ENCODE measurements at places on chromosomes 4 and X.

- H3K4me1 ChIP-seq, result peaks cover 6% of the 10 kb centered on the region
- H3K27me3 ChIP-seq, result peaks cover 14% of the 10 kb centered on the region
- peaks cover 5% of the 10 kb centered on the region for H3K36me3 ChIP-seq
- no peak for DNase-seq
Observed at GRCh38 chr4:1055721-1056590, 44.5 kb downstream of the FGFRL1 start.

DNA sequence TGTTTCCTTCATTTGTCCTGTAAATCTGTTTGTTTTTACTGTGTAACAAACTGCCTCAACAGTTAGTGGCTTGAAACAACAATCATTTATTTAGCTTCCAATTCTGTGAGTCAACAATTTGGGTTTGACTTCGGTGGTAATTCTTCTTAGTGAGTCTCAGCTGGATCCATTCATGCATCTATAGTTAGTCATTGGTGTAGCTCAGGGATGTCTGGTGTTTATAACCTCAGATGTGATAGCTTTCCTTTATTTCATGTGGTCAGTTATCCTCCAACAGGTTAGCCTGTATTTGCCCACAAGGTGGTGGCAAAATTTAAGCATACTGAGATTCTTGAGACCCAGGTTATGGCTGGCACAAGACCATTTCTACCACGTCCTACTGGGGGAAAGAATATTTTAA is 1267.2 kb downstream of the RAPGEF2 start:
- H3K4me3 ChIP-seq, result no peak overlapping the region
- no peak overlapping the region for H3K27ac ChIP-seq
- H3K27me3 ChIP-seq, result no peaks in the 10 kb centered on the region
- peaks cover 2% of the 10 kb centered on the region for H3K4me1 ChIP-seq
- H3K36me3 ChIP-seq, result no peaks in the 10 kb centered on the region

DNA sequence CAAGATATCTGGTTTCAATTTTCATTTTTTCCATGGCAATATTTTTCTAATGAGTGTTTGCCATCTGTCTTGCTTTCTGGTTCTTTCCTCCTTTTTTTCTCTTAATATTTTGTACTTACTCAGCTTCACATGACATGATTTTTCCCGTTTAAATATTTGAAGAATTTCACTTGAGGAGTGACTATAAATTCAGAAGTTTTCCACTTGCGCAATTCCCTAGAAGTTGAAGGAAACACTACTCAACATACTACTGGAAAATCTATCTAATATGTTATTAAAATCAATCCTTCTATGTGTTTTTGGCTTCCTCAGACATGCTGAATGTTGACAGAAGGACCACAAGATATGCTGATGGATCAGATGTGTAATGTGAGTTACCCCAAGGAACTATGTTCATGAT is 36.8 kb upstream of the BANK1 start:
- H3K27me3 ChIP-seq, result no peaks in the 10 kb centered on the region
- no peak for DNase-seq
- no peaks in the 10 kb centered on the region for H3K36me3 ChIP-seq
- H3K4me3 ChIP-seq, result no peak overlapping the region

DNA sequence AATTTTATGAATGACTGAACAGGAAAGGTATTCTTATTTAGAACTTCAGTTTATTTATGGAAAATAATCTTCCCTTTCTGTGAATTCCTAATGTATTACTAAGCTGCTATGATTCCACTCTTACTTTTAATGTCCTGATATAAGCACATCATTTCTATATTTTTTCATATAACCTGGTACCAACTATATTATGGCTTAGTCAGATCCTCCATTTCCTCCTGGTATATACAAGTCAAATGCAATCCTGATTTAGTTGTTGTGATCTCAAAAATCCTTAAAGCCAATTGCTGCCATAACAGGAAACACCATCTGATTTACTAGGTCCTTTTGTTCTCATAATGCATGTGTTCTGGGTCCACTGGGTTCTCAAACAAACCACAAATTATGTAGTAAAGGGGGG is 26.8 kb downstream of the TRMT2B start:
- DNase-seq, result no peak
- H3K36me3 ChIP-seq, result peaks cover 19% of the 10 kb centered on the region
- no peaks in the 10 kb centered on the region for H3K4me1 ChIP-seq
- no peak overlapping the region for H3K4me3 ChIP-seq
- H3K27ac ChIP-seq, result no peak overlapping the region
- H3K27me3 ChIP-seq, result peaks cover 1% of the 10 kb centered on the region

DNA sequence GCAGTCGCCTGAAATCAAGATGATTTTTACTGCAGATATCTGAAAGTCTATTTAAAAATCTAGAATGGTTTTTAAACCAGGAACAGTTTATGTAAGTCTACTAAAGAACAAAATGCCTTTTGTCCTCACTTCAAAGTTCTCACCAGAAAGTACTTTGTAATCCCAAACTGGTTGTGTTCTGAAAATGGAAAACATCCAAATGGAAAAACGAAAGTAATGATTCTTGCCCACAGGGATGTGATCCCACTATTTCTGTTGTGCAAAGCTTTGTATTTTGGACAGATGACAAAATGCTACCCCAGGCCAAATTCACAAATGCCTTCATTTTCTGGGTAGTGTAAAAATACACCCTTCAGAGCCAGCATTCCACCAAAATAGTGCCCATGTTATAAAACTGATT is 265.5 kb upstream of the FTHL17 start:
- DNase-seq, result no peak
- no peaks in the 10 kb centered on the region for H3K27me3 ChIP-seq
- no peak overlapping the region for H3K27ac ChIP-seq

- H3K27me3 ChIP-seq, result no peaks in the 10 kb centered on the region
- no peak overlapping the region for H3K4me3 ChIP-seq
- H3K27ac ChIP-seq, result no peak overlapping the region
- H3K4me1 ChIP-seq, result no peaks in the 10 kb centered on the region
- H3K36me3 ChIP-seq, result no peaks in the 10 kb centered on the region
- DNase-seq, result no peak
Observed at GRCh38 chr4:166144607-166145006, 271.6 kb downstream of the TLL1 start.

DNA sequence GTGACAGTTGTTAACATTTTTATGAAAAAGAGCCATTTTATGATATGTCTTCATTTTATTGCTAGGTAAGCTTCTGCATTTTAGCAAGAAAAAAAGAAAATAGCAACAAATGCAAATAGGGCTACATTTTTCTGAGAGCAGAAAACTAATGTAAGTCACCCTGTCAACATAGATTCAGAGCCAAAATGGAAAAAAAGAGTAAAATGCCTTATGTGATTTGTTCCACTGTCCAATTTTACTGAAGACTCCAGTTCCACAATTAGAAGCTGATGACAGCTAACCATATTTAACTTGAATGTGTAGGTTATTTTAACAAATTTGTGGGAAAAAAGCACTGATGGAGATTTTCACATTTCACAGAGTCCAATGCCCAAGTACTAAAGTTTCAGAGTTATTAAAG is 772.3 kb downstream of the FAT4 start:
- no peak for DNase-seq
- no peak overlapping the region for H3K4me3 ChIP-seq
- H3K4me1 ChIP-seq, result no peaks in the 10 kb centered on the region
- H3K27ac ChIP-seq, result no peak overlapping the region
- no peaks in the 10 kb centered on the region for H3K27me3 ChIP-seq
- H3K36me3 ChIP-seq, result no peaks in the 10 kb centered on the region

GRCh38 chr4:62366939-62367338 is 1166.8 kb downstream of the ADGRL3 start:
- no peak for DNase-seq
- H3K36me3 ChIP-seq, result no peaks in the 10 kb centered on the region
- no peak overlapping the region for H3K27ac ChIP-seq
- H3K27me3 ChIP-seq, result peaks cover 2% of the 10 kb centered on the region

GRCh38 chrX:40440866-40441265 is 139.9 kb upstream of the ATP6AP2 start:
- no peak overlapping the region for H3K4me3 ChIP-seq
- no peaks in the 10 kb centered on the region for H3K27me3 ChIP-seq
- no peaks in the 10 kb centered on the region for H3K36me3 ChIP-seq
- no peak overlapping the region for H3K27ac ChIP-seq
- DNase-seq, result no peak

- H3K27me3 ChIP-seq, result peaks cover 7% of the 10 kb centered on the region
- H3K4me3 ChIP-seq, result no peak overlapping the region
- no peak overlapping the region for H3K27ac ChIP-seq
Observed at GRCh38 chrX:129634541-129634940, 20.2 kb downstream of the APLN start.

DNA sequence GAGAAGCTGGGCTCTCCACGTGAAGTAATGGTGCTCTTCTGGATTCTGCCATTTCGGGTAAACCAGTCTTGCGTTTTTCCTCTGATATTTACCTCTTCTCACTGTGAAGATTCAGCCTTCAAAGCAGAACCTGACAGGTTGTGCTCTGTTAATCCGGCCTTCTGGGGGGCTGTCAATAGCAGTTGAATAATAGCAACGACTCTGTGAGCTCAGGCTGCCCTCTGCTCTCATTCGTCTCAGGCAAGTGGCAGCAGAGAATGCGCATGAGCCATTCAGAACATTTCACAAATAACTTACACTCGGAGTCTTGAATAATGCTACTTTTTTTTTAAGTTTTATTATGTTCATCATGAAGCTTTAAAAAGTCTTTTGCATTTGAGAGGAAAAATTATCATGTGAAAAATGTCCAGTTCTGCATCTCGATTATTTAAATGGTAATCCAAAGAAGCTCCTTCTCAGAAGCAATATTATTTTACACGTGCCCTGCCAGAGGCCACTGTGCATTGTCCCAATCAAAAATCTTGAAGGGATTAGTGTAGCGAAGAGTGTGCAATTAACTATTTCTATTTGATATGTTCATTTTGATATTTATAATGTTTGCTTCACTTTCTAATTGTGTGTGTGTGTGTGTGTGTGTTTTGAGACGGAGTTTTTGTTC is 354.2 kb upstream of the FAT1 start:
- H3K36me3 ChIP-seq, result no peaks in the 10 kb centered on the region
- no peak overlapping the region for H3K27ac ChIP-seq

GRCh38 chrX:46456125-46456922 is 88.9 kb downstream of the ZNF674 start:
- H3K4me1 ChIP-seq, result peaks cover 15% of the 10 kb centered on the region
- peak; percentile 19 for DNase-seq
- peak overlapping the region; percentile 98 for H3K27ac ChIP-seq
- H3K4me3 ChIP-seq, result peak overlapping the region; percentile 44
- no peaks in the 10 kb centered on the region for H3K27me3 ChIP-seq

- H3K27me3 ChIP-seq, result no peaks in the 10 kb centered on the region
- no peak overlapping the region for H3K4me3 ChIP-seq
- DNase-seq, result no peak
- H3K4me1 ChIP-seq, result peaks cover 3% of the 10 kb centered on the region
- H3K36me3 ChIP-seq, result peaks cover 43% of the 10 kb centered on the region
- H3K27ac ChIP-seq, result no peak overlapping the region
Observed at GRCh38 chr4:121675715-121676114, 21.1 kb downstream of the ANXA5 start.

GRCh38 chr4:41256740-41257256 is at the start of gene UCHL1:
UCHL1 (plus strand) TSS chr4:41256928; CDS start chr4:41256977, 49 bp downstream.
- H3K36me3 ChIP-seq, result peaks cover 23% of the 10 kb centered on the region
- peak within 1 kb of the TSS; percentile 91 for H3K27ac ChIP-seq
- H3K4me1 ChIP-seq, result peaks cover 20% of the 10 kb centered on the region
- H3K27me3 ChIP-seq, result peaks cover 2% of the 10 kb centered on the region

- no peak overlapping the region for H3K27ac ChIP-seq
- DNase-seq, result no peak
- no peaks in the 10 kb centered on the region for H3K27me3 ChIP-seq
Observed at GRCh38 chr4:182105416-182105815, 137.8 kb upstream of the TENM3 start.

GRCh38 chrX:581720-582298 is 48.8 kb upstream of the SHOX start:
- peaks cover 6% of the 10 kb centered on the region for H3K27me3 ChIP-seq
- DNase-seq, result no peak
- no peaks in the 10 kb centered on the region for H3K4me1 ChIP-seq
- no peak overlapping the region for H3K4me3 ChIP-seq

GRCh38 chr4:926538-926937 is 5.6 kb downstream of the GAK start:
- peak; percentile 69 for DNase-seq
- H3K27me3 ChIP-seq, result peaks cover 4% of the 10 kb centered on the region
- peaks cover 37% of the 10 kb centered on the region for H3K4me1 ChIP-seq
- H3K27ac ChIP-seq, result peak overlapping the region; percentile 27
- peaks cover 14% of the 10 kb centered on the region for H3K36me3 ChIP-seq

DNA sequence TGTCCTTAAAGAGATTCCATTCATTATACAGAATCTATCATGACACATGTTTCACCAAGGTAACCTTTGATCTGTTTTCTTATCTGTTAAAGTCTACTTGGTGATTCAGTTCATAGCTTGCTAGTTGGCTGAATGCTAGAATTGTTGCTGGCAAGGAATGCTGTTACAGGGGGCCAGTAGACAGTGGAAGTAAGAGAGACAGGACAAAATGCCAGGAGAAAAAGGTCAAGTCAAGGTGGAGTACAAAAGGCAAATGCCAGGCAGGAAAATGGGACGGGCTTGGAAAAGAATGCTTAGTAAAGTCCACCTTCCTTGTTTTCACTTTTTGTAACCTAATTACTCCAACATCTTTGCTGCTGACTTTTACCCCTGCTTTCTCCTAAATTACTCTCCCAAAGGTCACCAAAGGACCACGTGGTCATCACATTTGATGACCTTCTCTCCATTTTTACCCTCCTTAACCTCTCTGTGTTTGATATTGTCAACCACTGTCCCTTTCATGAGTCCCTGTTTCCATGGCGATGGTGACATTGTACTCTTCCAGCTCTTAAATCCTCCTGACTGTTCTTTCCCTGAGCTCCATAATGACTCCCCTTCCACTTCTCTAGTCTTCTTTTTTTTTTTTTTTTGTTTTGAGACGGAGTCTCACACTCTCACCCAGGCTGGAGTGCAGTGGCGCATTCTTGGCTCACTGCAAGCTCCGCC is 24.5 kb upstream of the TAPT1 start:
- H3K4me3 ChIP-seq, result no peak overlapping the region
- no peak for DNase-seq
- H3K27ac ChIP-seq, result no peak overlapping the region
- peaks cover 11% of the 10 kb centered on the region for H3K36me3 ChIP-seq
- peaks cover 1% of the 10 kb centered on the region for H3K27me3 ChIP-seq

GRCh38 chr4:79413032-79413885 is 5.2 kb upstream of the GK2 start:
- no peaks in the 10 kb centered on the region for H3K36me3 ChIP-seq
- no peak for DNase-seq
- H3K4me1 ChIP-seq, result no peaks in the 10 kb centered on the region

DNA sequence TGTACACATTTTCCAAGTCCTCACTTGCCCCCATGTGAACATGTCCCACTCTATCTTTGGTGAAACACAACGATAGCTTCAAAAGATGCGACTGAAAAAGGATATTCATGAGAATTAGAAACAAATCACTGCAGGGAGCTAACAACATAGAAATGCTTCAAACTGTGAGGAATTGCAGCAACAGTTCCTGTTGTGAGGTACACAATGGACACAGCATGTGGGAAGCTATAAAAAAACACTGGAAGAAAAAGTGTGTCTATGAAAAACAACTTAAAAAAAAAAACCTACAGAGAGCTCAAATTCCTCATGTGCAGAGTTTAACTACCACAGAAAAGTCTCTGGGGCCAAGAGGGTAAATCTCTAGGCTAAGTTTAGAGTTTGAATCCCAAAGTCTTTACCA is 51.6 kb upstream of the BLTP1 start:
- no peak overlapping the region for H3K27ac ChIP-seq
- no peaks in the 10 kb centered on the region for H3K36me3 ChIP-seq
- H3K27me3 ChIP-seq, result no peaks in the 10 kb centered on the region

Data from endothelial cell (in vitro differentiated cells).